ENCODE measurements at places on chromosomes 12 and 14. TPM values are rescaled to one million over a fixed set of nuclear protein-coding genes. Genes with fewer than 3 reads are reported as not detected.

GRCh38 chr14:25090256-25090655 lies 40.3 kb upstream of the STXBP6 start:
- H3K4me1 ChIP-seq, result peaks cover 6% of the 10 kb centered on the region
- no peaks in the 10 kb centered on the region for H3K36me3 ChIP-seq
- H3K27me3 ChIP-seq, result no peaks in the 10 kb centered on the region
- H3K4me3 ChIP-seq, result no peak overlapping the region

DNA sequence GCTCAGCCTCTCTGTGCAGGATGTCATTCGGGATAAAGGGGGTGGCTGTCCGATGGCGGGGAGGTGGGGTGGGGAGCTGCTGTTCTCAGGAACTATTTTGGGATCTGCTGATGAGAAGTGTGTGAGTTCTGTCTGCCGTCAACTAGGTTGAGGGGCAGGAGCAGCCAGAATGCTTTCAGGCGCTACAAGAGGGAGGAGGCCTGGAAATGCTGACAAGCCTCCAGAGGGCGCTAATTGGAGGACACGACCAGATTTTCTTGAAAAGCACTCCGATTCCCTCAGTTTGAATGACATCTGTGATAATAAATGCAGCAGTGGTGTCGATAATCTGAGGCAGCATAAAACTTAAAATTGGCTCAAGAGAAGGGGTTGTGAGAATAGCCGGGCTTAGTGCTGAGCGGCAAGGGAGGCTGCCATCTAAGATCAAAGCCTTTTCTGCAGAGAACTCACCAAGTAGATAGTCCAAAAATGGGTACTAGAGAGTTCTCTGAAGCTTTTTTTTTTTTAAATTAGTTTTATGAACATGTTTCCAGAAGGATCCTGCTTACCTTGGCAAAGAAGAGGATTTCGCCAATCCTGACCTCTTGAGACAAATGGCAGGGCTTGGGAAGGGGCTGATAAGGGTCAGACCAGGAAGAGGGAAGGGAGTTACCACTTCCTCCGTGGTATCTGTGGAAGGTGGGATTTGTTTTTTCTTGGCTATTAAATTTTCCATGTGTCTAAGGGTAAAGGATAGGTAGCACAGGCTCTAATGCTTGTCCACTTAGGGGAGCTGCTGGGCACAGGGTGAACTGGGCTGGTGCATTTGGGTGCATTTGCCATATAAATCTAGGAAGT lies 94.4 kb downstream of the CRACR2A start:
- no peak for DNase-seq
- H3K4me1 ChIP-seq, result no peaks in the 10 kb centered on the region
- H3K27me3 ChIP-seq, result peaks cover 4% of the 10 kb centered on the region
- no peak overlapping the region for H3K4me3 ChIP-seq
- H3K27ac ChIP-seq, result no peak overlapping the region

DNA sequence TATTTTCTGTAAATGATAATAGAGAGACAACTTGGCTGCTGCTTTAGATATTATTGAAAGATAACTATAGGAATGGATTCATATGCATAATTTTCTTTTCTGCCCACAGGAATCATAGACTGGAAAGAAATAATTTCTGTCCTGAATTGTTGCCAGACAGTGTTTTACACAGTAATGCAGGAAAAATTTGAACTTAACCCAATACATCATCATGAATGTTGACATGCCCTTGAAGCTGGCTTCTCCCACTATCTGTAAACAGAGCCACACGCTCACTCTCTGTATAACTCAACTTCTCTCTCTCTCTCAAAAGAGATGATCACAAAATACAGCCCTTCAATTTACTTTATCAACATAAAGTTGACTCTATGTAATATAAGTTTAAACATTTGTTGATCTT lies 56.6 kb downstream of the PAX9 start:
- no peak overlapping the region for H3K4me3 ChIP-seq
- no peak overlapping the region for H3K27ac ChIP-seq
- no peaks in the 10 kb centered on the region for H3K27me3 ChIP-seq
- H3K4me1 ChIP-seq, result no peaks in the 10 kb centered on the region
- no peaks in the 10 kb centered on the region for H3K36me3 ChIP-seq

DNA sequence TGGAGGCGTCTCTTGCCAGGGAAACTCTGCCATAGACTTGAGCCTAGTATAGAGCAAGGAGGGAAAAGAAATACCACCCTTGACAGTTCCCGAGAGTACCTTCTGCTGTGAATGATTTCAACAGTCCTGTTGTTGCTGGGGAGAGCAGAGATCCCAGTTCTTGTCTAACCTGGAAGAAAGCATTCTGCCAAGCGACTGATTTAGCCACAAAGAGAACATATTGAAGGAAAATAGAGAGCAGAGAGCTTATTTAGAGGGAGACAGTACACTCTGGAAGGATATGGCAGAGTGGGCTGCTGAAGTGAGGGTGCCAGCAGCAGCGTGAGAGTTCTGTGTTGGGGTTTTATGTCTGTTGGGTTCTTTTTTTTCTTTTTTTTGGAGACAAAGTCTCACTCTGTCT lies 966.9 kb upstream of the TMEM132C start:
- no peak overlapping the region for H3K27ac ChIP-seq
- H3K4me1 ChIP-seq, result no peaks in the 10 kb centered on the region
- DNase-seq, result no peak
- H3K4me3 ChIP-seq, result no peak overlapping the region
- H3K27me3 ChIP-seq, result no peaks in the 10 kb centered on the region

GRCh38 chr14:23464700-23465099 lies 4.8 kb upstream of the NGDN start:
- no peak overlapping the region for H3K27ac ChIP-seq
- H3K27me3 ChIP-seq, result no peaks in the 10 kb centered on the region
- peaks cover 4% of the 10 kb centered on the region for H3K4me1 ChIP-seq
- no peak overlapping the region for H3K4me3 ChIP-seq

DNA sequence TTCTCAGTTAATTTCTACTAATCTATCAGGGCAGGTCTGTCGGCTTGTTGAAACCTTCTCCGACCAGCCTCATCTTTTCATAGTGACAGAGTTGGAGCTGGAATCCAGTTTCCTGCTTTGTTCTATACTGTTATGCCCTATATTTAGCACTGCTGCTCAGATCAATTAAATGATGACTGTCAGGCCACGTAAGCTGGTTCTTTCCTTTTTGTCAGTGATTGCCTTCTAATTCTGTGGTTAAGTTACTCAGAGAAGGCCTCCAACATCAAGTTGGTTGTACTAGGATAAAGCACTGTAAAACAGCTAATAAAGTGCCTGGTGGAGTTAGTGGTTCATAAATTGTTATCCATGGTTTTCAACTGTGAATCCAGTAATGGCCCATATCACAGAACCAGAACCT lies 22.6 kb downstream of the DERA start:
- H3K27me3 ChIP-seq, result no peaks in the 10 kb centered on the region
- H3K4me1 ChIP-seq, result peaks cover 5% of the 10 kb centered on the region
- no peak for DNase-seq
- H3K4me3 ChIP-seq, result no peak overlapping the region

DNA sequence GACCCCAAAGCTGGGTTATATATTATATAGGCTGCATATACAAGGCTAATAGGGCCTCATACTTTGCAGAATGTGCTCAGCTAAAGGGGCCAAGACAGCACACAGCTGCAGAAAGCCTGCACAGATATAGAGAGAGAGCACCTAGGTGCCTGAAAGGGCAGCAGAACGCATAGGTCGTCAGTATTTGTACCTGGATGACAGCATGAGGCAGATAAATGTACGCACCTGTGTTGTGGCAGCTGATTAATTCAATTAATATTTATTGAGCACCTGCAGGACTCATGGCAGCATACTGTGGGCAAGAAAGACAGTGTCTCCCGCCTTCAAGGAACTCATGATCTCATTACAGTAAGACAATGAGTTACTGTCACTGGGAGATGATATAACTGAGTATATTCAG lies 33.4 kb downstream of the SPTB start:
- peaks cover 73% of the 10 kb centered on the region for H3K27me3 ChIP-seq
- H3K27ac ChIP-seq, result no peak overlapping the region
- no peak for DNase-seq
- no peak overlapping the region for H3K4me3 ChIP-seq
- H3K4me1 ChIP-seq, result no peaks in the 10 kb centered on the region

DNA sequence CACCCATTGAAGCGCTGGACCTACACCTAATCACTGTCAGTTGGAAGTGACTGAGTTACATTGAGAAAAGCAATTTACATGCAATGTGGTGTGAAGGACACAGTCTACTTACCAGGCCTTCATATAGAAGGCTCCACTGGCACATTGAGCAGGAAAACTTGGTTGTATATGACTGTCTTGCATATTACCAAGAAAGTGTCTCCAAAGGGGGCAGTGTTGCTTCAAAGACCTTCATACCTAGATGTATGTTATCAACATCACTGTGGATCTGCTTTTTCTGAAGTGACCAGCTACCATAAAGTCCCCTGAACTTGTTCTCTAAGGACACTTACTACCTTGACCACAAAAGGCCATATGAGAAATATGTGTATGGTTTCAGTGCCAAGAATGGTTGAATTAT lies 64.1 kb downstream of the NELL2 start:
- H3K4me1 ChIP-seq, result no peaks in the 10 kb centered on the region
- H3K4me3 ChIP-seq, result no peak overlapping the region
- H3K36me3 ChIP-seq, result no peaks in the 10 kb centered on the region

DNA sequence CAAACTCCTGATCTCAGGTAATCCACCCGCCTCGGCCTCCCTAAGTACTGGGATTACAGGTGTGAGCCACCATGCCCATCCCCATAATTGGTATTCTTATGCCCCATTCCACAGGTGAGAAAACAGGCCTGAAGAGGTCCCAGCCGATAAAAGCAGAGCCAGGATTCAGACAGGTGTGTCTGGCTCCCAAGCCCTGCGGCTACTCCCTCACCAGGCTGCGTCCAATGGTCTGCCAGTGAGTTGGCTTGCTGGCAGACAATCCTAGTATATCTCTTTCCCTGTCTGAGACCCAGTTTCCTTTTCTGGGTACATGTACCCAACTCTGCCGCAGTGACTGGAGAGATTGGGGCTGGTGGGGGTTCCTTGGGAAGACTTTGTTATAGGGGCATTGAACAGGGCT lies 1.9 kb upstream of the TSPAN9 start:
- no peak overlapping the region for H3K4me3 ChIP-seq
- no peaks in the 10 kb centered on the region for H3K36me3 ChIP-seq
- peaks cover 15% of the 10 kb centered on the region for H3K4me1 ChIP-seq

- peaks cover under 1% of the 10 kb centered on the region for H3K27me3 ChIP-seq
- H3K4me3 ChIP-seq, result no peak overlapping the region
- no peaks in the 10 kb centered on the region for H3K36me3 ChIP-seq
- H3K4me1 ChIP-seq, result no peaks in the 10 kb centered on the region
- no peak for DNase-seq
Measured at GRCh38 chr14:51917193-51917592, 56.8 kb downstream of the GNG2 start.

Gene TBC1D30
- polyA plus RNA-seq, result 0.41 TPM

DNA sequence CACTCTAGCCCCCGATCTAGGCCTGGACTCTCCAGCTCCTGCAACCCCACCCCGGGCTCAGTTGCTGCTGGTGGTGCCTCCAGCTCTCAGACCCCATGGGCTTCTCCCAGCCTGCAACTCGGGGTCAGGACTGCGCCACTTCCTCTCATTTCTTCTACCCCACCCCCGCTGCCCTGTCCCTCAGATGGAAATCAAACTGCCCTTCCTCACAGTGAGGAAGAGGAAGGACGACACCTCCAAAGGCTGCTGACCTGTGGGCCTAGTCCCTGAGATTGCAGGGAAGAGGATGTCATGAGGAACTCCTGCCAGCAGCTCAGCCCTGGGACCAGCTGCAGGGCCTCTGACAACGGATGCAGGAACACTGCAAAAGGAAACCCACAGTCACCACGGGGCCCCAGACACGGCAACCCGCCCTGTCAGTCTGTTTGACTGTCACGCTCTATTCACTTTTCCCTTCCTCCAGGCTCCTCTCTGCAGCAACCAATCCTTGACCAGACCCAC lies 29.3 kb upstream of the PNMA1 start:
- DNase-seq, result no peak
- H3K27me3 ChIP-seq, result no peaks in the 10 kb centered on the region
- H3K4me1 ChIP-seq, result peaks cover 84% of the 10 kb centered on the region
- H3K4me3 ChIP-seq, result no peak overlapping the region
- peaks cover 22% of the 10 kb centered on the region for H3K36me3 ChIP-seq

DNA sequence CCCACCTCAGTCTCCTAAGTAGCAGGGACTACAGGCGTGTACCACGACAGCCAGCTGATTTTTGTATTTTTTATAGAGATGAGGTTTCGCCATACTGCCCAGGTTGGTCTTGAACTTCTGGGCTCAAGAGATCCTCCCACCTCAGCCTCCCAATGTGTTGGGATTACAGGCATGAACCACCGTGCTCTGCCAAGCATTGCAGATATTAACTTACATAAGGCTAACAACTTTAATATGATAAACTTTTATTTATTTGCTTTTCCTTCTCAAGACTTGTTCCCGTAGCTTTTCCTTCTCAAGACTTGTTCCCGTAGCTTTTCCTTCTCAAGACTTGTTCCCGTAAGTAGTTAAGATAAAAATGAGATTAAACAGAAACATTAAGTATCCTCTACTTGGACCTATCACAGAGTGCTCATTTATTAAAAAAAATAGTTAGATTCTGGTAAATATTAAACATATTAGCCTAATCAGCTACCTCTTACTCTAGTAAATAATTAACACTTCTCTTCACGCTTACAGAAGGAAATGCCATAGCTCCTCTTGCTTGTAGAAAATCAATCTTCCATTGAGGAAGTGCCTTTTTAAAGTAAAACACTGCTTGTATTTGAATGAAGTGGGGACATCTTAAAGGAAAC lies 157.7 kb upstream of the KITLG start:
- no peaks in the 10 kb centered on the region for H3K27me3 ChIP-seq
- H3K4me1 ChIP-seq, result no peaks in the 10 kb centered on the region
- DNase-seq, result no peak
- no peak overlapping the region for H3K4me3 ChIP-seq
- no peak overlapping the region for H3K27ac ChIP-seq
- H3K36me3 ChIP-seq, result no peaks in the 10 kb centered on the region

DNA sequence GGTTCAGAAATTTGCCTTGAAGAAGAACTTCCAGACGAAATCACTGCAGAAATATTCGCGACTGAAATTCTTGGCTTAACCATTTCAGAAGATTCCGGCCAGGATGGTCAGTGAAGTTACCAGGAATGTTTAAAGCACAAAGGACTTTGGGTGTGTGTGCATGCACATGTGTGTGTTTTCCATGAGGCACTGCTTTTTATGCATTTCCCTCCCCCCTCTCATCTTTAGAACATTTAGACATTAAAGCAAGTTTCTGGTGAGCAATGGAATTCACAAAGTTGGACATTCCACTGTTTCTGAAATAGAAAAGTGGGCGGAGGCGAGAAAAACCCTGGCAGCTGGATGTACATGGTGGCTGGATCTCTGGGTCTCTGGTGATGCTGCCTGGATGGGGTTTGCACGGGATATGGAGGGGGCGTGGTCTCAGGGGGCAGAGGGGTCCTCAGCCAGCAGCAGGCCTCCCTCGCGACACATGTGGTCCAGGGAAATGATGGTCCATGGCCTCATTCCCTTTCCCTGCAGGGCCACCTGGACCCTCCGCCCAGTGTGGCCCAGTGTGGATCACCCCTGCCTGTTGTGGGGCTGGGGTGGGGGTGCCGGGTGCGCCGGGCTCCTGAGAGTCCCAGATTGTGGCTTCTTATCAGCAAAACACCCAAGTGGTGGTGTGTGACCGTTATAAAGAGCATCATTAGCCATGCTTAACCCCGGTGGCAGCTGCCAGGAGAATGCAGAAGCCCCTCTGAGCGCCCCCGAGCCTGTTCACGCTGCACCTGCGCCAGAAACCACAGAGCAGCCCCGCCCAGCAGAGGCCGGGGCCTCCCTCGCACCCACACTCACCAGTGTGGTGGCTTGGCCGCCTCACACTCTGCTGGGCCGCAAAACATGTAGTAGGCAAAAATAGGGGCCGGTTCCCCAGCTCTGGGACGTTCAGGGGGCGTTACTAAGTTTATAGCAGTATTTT lies 17.8 kb upstream of the BCL7A start:
- no peak for DNase-seq
- H3K27ac ChIP-seq, result no peak overlapping the region
- no peaks in the 10 kb centered on the region for H3K27me3 ChIP-seq
- H3K36me3 ChIP-seq, result peaks cover 9% of the 10 kb centered on the region
- no peak overlapping the region for H3K4me3 ChIP-seq

Gene SLC35E3
- polyA plus RNA-seq, result 4.0 TPM
